Frontal cortex (tissue), 4 donors: ENCODE measurements at places on chromosomes 7 and 10. TPM values are rescaled to one million over a fixed set of nuclear protein-coding genes. Genes with fewer than 3 reads are reported as not detected.

The SEMA3C gene
- 307 TPM for total RNA-seq

The UCN3 gene
- total RNA-seq: not detected

The EN2 gene
- total RNA-seq: not detected

The SFRP4 gene
- total RNA-seq: 1.2 TPM

The ADARB2 gene
- 3.3 TPM for total RNA-seq

The HOXA6 gene
- total RNA-seq: not detected
